CD4-positive, alpha-beta T cell treated with Interferon alpha-2 for 1 hour (primary cell): ENCODE measurements at places on chromosomes 11 and 22.

DNA sequence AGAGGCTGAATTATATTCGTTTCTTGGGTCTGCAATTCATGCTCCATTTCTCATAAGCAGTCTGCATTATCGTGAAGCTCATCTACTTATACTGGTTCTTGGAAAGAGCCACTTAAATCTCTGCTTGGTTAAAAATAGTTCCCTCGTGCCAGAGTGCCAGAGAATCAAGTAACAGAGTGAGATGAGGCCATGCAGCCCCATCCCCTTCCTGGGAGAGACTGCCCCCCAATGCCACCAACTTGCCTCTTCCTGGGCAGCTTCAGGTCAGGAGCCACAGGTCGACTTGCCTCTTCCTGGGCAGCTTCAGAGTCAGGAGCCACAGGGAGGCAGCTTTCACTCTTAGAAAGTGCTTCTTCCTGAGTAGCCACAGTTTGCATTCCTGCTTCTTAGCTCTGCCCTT is 223.9 kb upstream of the ZBED5 start:
- no peak for DNase-seq

DNA sequence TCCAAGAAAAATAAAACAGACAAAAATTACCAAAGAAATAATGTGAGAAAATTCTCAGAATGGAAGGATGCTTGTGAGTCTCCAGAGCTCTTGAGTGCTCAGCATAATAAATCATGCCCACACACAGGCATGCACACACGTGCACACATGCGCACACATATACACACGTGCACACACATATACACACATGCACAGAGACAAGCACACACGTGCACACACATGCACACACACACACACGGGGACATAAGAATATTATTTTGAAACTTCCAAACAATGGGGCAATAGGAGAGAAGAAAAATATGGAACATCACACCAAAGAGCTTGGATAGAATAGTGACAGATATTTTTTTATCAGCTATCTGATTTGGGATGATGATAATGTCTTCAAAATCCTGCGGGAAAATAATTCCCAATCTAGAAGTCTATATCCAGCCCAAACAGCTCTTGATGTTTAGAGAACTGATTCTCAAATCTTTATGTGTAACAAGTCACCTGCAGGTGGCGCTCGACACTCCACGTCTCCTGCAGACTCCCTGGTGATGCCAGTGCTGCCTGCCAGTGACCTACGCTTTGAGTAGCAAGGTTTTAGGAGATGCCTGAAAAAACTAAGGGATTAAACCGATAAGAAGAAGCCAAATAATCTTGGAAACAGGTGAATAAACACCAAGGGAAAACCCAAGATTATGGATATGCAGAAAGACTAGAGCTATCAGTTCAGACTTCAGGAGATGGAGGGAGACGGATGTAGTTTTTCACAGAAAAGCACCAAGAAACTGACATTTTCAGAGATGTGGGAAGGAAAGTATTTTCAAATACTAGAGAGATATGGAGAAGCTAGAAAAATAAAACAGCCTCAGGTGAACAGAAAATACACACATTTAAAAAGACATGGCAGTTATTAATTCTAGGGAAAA is 743.6 kb downstream of the ETS1 start:
- peak; percentile 3 for DNase-seq

DNA sequence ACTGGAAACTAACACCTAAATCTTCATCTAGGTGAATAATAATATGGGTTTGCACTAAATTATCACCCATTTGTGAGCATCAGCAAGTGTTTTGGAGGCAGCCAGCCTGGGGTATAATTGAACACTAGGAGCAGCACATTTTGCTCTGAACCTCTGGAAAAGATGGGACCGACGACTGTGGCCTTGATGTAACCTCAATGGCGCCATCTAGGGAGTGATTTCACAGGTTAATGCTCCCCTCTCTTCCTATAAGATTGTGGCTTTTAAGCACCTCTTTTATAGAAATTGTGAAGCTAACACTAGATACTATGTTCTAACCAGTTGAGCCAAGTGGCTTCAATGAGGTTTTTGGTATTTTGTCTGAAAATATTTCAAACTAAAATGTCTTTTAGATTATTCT is 203.7 kb downstream of the NELL1 start:
- no peak for DNase-seq

DNA sequence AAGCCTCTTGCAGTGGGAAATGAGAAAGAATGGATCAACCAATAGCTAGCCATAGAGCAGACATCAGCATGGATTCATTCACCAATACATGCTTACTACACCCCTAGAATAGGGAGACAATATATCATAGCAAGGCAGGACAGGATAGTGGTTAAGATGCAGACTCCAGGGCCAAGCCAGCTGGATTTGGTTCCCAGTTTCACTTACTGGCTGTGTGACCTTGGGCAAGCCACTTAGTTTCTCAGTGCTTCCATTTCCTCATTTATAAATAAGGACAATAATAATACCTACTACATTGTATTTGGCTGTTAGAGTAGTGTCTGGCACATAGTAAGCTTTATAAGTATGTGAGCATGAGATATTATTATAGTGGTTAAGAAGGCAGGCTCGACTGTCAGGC is 7.1 kb downstream of the DCHS1 start:
- DNase-seq: no peak

DNA sequence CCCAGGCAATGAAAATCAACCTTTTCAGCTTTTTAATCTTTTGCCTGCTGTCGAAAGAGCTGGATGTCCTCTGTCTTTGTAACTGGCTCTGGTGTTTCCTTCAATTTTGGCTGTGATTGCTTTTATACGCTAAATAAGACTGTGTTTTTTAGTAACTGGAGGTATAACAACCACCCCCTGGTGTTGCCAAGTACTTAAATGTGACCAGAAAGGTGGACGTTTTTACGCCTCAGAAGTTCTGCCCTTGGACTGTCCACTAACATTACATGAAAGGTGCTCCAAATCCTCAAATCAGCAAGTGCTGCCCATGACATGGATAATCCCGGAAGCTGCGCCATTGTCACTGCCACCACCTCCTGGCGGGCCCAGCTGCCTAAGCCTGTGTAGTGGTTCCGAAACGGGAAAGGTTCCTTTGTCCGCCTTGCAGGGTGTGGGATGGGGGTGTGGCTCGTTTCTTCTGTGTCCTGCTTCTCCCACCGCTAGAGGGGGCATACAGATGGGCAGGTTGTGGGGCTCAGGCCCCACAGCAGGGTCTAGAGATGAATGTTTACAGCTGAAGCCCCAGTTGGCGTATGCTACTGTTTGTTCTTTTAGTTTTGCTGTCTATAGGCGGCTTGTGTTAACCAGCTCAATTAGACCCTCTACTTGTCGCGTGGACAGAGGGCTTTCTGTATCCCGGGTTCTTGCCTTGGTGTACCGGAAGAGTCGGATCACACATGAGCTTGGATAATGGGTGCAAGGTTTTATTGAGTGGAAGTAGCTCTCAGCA is 82.2 kb upstream of the SEPTIN5 start:
- no peak for DNase-seq

- no peak for DNase-seq
Measured at GRCh38 chr22:33674357-33674756, 245.9 kb downstream of the LARGE1 start.

GRCh38 chr22:30167734-30168133 is 78.8 kb downstream of the LIF start:
- no peak for DNase-seq

DNA sequence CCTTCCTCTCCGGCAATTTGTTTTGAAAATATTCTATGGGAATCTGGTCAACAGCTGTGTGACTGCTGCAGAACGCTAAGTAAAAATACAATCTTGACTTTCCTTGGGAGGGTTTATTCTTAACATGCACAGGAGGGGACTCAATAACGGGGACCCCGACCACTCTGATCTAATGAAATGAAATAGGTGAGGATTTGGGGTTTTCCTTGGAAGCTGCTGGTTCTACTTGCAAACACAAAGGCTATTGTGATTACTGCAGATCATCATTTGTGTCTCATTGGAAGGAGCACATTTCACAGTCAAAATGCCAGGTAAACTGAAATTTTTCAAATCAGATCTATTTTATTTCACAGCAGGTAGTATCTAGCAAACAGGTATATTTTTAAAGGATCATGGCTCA is 366.1 kb downstream of the SHANK2 start:
- no peak for DNase-seq

DNA sequence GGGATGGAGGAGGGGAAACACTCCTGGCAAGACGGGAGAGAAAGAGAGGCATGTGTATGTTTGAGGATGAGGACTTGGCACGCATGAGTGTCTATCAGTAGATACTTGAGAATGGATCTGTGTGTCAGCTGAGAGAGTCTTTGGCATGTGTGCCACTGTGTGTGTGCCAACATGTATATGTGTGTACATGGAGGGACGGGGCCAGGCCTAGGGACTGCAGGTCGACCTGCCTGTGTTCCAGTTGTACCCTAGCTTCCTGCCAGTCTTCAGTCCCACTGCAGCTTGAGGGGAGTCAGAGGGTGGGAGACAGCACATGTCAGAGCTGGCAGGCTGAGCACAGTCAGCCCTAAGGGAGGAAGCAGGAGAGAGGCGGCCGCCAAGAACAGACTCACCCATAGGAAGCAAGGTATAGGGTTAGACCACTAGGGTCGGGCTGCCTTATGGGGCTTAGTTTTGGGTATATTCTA is 5.6 kb downstream of the CLCF1 start:
- DNase-seq: no peak

GRCh38 chr22:34333285-34333684 is 413.0 kb upstream of the LARGE1 start:
- DNase-seq: no peak
